B cell (primary cell): ENCODE measurements at places on chromosomes 1 and 21.

DNA sequence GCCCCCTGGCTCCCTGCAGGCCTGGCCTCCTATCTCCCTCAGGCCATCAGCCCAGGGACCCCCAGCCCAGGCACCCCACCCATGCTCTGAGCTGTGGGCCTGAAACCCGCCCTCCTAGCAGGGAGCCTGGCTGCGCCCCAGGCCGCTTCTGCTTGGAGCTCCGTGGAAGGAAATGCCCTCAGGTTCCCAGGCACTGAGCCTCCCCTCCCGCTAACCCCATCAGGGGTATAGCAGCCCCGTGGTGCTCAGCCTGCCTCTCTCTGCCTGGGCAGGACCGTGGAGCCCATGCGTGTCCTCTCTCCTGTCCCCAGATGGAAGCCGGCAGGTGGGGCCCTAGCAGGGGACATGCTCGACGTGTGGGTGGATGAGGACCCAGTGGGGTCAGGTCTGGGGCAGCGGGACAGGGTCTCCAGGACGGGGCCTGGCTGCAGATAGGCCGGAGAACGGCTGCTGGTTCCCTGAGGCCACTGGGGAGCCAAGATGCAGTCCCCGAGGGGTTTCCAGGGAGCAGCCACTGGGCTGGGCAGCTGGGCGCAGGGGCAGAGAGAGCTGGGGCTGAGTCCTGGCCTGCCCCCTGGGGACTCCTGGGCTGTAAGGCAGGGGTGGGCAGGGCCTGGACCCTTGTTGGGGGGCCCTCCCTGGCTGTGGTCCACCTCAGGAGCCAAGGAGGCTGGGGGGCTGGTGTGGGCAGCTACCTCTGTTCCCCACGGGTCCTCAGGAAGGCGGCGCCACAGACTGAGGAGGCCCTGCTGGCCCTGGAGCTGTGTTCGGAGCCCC lies 75.5 kb downstream of the MORN1 start:
- H3K27ac ChIP-seq: peak overlapping the region; percentile 91
- H3K27me3 ChIP-seq: no peaks in the 10 kb centered on the region
- H3K4me3 ChIP-seq: peak overlapping the region; percentile 51
- H3K36me3 ChIP-seq: no peaks in the 10 kb centered on the region
- DNase-seq: no peak

DNA sequence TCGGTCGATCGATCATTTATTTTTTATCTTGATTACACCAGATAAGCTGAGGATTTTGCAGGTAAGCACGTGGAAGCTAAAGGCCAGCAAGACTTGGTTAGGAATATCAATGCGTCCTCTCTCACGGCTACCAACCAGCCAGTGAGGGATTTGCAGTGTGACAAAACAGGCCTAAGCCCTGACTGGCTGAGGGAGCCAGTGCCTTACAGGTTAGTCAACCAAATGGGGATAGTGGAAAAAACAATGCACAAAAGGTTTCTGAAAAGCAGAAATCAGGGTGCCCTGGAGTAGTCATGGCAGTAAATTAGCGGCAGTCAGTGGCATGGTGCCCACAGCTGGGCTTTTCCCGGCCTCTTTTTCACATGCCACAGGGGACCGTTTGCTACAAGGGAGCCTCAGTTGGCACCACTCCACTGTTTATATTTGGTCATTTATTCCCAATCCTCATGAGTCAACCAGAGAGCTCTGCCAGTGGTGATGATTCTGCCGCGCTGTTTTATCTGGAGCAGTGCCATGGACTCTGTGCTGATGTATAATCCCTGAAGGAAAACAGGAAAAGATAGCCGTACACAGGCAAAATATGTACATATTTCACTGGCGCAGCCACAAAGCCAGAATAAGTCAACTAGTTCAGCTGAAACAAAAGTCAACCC lies 167.6 kb downstream of the RHOU start:
- no peak overlapping the region for H3K27ac ChIP-seq
- no peaks in the 10 kb centered on the region for H3K36me3 ChIP-seq
- no peaks in the 10 kb centered on the region for H3K27me3 ChIP-seq

- no peaks in the 10 kb centered on the region for H3K4me1 ChIP-seq
- no peaks in the 10 kb centered on the region for H3K36me3 ChIP-seq
- H3K4me3 ChIP-seq: no peak overlapping the region
- no peaks in the 10 kb centered on the region for H3K27me3 ChIP-seq
Observed at GRCh38 chr1:54464031-54464476, 57.9 kb upstream of the SSBP3 start.

GRCh38 chr1:58791106-58791505 lies 7.3 kb upstream of the JUN start:
- H3K4me1 ChIP-seq: peaks cover 9% of the 10 kb centered on the region
- no peak overlapping the region for H3K27ac ChIP-seq
- H3K4me3 ChIP-seq: no peak overlapping the region
- no peaks in the 10 kb centered on the region for H3K27me3 ChIP-seq
- H3K36me3 ChIP-seq: no peaks in the 10 kb centered on the region

DNA sequence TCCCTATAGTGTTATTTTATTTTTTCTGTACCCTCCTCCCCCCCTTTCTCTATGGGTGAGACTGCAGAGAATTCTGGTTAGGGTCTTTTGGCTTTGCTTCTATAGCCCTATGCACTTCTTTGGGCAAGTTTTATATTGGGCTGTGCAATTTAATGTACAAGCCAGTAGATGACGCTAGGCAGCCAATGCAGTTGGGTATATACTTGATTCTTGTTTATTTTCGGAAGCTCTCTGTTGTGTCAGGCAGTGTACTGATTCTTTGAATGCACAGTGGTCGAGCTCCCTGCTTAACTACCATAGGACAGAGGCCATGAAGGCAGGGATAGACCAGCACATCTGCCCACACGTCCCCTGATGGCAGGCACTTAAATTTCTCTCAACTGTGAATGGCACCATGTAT lies 34.1 kb upstream of the GPR52 start:
- H3K4me3 ChIP-seq: no peak overlapping the region
- peaks cover 4% of the 10 kb centered on the region for H3K4me1 ChIP-seq
- no peaks in the 10 kb centered on the region for H3K36me3 ChIP-seq
- no peaks in the 10 kb centered on the region for H3K27me3 ChIP-seq

DNA sequence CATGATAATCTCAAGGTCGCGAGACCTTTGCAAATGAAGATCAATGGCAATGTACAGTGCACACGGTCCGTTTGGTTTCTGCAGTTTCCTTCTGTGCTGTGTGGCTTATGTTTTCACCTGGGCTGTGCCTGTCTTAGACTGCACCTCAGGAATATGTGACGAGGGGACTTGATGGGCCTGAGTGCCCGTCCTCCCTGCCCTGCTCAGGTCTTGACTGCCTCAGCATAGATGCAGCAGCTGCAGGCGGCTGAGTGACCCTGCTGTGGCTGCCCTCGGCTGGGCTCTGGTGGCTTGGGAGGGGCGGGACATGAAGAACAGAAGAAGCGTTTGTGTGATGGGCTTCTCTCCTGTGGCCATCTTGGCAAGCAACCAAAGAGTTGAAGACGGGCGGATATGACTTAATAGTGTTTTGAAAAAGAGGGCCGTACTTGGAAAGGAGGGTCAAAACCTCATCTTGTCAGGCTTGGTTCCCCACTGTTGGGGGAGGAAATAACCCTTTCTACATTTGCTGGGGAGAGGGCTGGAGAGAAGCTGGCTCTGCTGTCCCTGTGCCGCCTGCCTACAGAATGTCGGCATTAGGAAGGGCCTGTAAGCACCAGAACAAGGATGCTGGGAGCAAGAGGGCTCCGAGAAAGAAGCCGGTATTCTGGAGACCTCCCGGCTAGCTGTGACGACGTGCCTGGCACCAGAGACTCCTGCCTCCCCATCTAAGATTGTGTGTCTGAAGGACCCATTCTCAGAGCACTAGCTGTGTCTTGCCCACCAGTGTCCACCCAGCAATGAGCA lies 7.1 kb downstream of the MYBPHL start:
- no peaks in the 10 kb centered on the region for H3K36me3 ChIP-seq
- H3K27me3 ChIP-seq: no peaks in the 10 kb centered on the region
- no peak for DNase-seq
- no peak overlapping the region for H3K27ac ChIP-seq
- peaks cover 11% of the 10 kb centered on the region for H3K4me1 ChIP-seq

DNA sequence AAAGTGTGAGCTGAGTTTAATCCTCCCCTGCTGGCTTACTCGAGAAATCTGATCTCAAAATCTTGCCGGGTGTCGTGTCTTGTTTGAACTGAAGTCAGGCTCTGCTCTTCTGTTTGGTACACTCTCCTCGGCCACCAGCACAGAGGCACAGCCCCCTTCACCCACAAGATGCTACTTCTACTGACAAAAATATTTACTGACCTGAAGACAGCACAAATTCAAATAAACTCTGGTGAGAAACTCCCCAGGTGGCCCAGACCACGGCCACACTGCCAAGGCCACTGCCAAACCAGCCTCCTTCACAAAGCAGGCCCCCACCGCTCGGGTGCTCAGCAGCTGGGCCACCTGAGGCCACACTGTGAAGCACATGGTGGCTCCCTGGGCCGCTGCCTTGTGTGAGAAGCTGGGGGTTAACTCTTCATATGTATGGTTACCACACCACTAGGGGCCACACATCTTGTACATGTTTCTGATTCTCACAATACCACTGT lies 80.6 kb downstream of the TGFBR3 start:
- no peaks in the 10 kb centered on the region for H3K27me3 ChIP-seq
- H3K4me3 ChIP-seq: no peak overlapping the region
- H3K4me1 ChIP-seq: peaks cover 13% of the 10 kb centered on the region
- no peak for DNase-seq
- no peaks in the 10 kb centered on the region for H3K36me3 ChIP-seq

GRCh38 chr1:30037251-30038118 lies 685.9 kb downstream of the MATN1 start:
- H3K36me3 ChIP-seq: no peaks in the 10 kb centered on the region
- no peaks in the 10 kb centered on the region for H3K27me3 ChIP-seq
- DNase-seq: no peak
- H3K4me3 ChIP-seq: no peak overlapping the region

DNA sequence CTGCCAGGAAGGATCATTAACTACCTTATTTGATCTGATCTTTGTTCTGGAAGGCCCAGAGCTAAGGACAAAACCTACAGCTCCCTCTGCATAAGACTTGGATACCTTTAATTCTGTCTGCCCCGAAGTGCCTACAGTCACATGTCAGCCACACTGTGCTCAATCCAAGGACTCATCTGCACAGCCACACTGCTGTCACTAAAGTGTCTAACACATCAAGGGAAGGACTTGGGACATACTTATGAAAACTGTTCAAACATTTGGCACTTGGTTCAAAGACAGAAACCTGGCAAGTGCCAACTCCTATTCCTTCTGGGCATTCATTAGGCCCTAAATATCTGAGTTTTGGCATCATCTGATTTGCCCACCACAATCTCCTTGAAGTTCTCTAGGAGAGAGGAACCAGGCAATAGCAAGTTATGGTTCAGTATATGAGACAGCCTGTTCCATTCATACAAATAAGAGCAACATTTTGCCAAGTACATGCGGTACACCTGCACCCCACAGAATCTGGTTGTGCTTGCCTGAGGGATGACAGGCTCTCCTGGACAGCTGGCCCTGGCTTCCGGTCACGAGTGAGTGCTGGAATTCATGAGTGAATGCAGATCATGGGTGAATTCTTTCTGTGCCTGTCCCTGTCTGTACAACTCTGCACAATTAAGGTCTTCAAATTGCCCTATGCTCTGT lies 105.9 kb downstream of the KCNK1 start:
- no peak overlapping the region for H3K4me3 ChIP-seq
- DNase-seq: no peak
- no peaks in the 10 kb centered on the region for H3K27me3 ChIP-seq
- no peaks in the 10 kb centered on the region for H3K4me1 ChIP-seq
- no peaks in the 10 kb centered on the region for H3K36me3 ChIP-seq
- no peak overlapping the region for H3K27ac ChIP-seq

DNA sequence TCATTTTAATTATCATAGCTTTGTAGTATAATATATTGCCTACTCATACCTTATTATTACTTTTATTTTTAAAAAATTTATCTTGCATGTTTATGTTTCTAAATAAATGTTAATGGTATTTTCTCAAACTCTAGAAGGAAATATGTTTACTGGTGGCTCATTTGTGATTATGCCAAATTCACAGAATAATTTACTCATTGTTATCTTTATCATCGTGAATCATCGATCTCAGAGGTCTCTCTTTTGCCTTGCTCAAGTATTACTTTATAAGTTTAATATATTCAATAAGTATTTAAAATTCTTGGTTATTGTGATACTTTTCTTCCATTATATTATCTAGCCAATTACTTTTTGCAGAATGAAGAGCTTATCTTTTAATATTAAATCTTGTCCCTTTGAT lies 836.7 kb upstream of the ADAMTS5 start:
- no peak overlapping the region for H3K4me3 ChIP-seq
- H3K27me3 ChIP-seq: no peaks in the 10 kb centered on the region
- no peaks in the 10 kb centered on the region for H3K4me1 ChIP-seq
- no peak for DNase-seq

GRCh38 chr1:189429610-189430009 lies 1048.1 kb downstream of the BRINP3 start:
- H3K4me1 ChIP-seq: no peaks in the 10 kb centered on the region
- no peaks in the 10 kb centered on the region for H3K27me3 ChIP-seq
- no peak overlapping the region for H3K27ac ChIP-seq
- no peak for DNase-seq
- H3K4me3 ChIP-seq: no peak overlapping the region
- H3K36me3 ChIP-seq: no peaks in the 10 kb centered on the region

GRCh38 chr1:116316373-116316772 lies 56.7 kb upstream of the ATP1A1 start:
- H3K36me3 ChIP-seq: no peaks in the 10 kb centered on the region
- H3K4me3 ChIP-seq: no peak overlapping the region
- H3K4me1 ChIP-seq: no peaks in the 10 kb centered on the region

DNA sequence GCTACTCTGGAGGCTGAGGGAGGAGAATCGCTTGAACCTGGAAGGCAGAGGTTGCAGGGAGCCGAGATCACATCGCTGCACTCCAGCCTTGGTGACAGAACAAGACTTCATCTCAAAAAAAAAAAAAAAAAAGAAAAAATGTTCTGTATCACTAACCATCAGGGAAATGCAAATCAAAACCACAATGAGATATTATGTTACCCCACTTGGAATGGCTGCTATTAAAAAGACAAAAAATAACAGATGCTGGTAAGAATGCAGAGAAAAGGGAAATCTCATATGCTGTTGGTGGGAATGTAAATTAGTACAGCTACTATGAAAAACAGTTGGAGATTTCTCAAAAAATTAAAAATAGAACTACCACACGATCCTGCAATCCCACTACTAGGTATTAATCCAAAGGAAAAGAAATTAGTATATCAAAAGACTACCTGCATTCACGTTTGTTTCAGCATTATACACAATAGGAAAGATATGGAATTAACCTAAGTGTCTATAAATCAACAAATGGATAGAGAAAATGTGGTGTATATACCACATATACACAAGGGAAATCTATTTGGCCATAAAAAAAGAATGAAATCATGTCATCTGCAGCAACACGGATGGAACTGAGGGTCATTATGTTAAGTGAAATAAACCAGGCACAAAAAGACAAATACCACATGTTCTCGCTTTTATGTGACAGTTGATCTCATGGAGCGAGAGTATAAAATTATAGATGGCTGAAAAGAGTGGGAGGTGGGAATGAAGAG lies 62.6 kb downstream of the ABL2 start:
- no peak overlapping the region for H3K27ac ChIP-seq
- no peaks in the 10 kb centered on the region for H3K36me3 ChIP-seq
- H3K27me3 ChIP-seq: no peaks in the 10 kb centered on the region
- peaks cover 3% of the 10 kb centered on the region for H3K4me1 ChIP-seq
- no peak overlapping the region for H3K4me3 ChIP-seq

- peaks cover 18% of the 10 kb centered on the region for H3K4me1 ChIP-seq
- no peaks in the 10 kb centered on the region for H3K27me3 ChIP-seq
- H3K36me3 ChIP-seq: no peaks in the 10 kb centered on the region
Observed at GRCh38 chr1:2466958-2467554, 9.0 kb upstream of the PLCH2 start.
